ENCODE measurements at places on chromosomes 16 and 17.

GRCh38 chr17:33464669-33465280 lies 171.7 kb upstream of the ASIC2 start:
- DNase-seq: no peak

GRCh38 chr16:12197812-12198211 lies 221.3 kb downstream of the SNX29 start:
- DNase-seq: no peak

DNA sequence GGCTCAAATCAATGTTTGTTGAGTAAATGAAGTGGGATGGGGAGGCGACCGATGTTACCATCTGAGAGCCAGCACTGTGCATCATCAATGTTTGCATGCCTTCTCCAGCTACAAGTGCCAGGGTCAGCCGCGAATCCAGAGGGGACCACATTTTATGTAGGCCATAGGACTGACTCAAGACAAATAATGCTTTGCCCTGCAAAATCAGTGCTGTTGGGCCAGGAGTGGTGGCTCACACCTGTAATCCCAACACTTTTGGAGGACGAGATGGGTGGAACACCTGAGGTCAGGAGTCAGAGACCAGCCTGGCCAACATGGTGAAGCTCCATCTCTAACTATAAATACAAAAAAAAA lies 53.1 kb upstream of the WSB1 start:
- DNase-seq: peak; percentile 26

DNA sequence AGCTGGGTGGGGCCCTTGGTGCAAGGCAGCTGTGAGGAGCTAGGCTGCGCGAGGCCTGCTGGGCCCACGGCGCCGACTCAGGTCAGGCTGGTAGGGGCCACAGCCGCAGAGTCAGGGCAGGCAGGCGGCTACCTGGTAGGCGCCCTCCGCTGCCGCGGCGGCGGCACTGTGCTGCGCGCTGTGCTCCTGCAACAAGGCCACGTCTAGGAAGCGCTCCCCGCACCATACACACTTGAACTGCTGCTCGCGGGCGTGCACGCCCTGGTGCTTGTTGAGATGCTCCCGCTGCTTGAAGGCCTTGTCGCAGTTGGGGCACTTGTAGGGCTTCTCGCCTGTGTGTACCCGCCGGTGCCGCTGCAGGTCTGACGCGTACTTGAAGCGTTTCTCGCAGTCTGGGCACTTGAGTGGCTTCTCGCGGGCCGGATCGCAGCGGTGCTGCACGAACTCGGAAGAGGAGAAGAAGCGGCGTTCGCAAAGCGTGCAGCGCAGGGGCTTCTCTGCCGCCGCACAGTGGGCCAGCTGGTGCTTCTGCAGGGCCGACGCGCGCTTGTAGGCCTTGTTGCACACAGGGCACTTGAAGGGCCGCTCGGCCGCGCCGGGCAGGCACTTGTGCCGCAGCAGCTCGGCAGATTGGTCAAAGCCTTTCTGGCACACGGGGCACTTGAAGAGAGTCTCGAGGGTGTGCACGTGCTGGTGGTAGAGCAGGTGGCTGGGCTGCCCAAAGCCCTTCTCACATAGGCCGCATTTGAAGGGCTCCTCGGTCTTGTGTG lies 3.9 kb downstream of the ZNF319 start:
- DNase-seq: no peak

- no peak for DNase-seq
Measured at GRCh38 chr17:78000341-78000740, 41.8 kb downstream of the TNRC6C start.

DNA sequence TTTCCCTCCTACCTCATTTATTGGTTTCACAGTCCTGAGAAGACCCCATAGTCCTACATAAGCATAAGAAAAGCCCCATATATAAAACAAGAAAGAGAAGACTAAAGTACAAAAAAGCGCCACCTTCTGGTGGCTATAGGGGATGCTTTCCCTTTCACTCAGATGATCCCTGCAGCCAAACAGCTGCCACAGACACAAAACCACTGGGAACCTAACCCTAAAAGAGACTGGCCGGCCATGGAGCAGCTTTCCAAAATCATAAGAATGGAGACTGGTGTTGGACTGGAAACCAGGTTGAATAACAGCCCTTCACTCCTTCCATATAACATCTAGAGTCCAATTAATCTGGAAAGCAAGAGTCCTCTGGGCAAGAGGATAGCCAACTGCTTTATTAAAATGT lies 11.4 kb downstream of the DYNC1LI2 start:
- no peak for DNase-seq

DNA sequence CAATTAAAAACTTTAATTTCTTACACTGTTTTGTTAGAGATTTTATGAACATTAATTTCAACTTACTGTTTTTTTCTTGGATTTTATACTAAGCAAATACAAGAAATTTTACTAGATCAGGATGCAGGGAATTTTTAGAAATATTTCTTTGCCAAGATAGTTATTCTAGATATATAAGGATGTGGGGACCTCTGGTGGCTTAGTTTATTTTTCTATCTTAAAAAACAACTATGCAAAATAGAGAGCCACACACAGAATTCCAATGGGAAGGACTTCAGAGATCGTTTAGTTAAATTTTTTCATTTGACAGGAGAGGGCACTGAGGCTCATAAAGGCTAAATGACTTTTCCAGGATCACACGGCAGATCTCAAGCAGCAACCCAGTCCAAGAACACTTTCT lies 23.0 kb upstream of the CAPNS2 start:
- DNase-seq: no peak

GRCh38 chr17:66753126-66753920 lies 81.6 kb upstream of the CACNG5 start:
- DNase-seq: no peak

GRCh38 chr16:77132051-77132618 lies 58.9 kb upstream of the MON1B start:
- no peak for DNase-seq

DNA sequence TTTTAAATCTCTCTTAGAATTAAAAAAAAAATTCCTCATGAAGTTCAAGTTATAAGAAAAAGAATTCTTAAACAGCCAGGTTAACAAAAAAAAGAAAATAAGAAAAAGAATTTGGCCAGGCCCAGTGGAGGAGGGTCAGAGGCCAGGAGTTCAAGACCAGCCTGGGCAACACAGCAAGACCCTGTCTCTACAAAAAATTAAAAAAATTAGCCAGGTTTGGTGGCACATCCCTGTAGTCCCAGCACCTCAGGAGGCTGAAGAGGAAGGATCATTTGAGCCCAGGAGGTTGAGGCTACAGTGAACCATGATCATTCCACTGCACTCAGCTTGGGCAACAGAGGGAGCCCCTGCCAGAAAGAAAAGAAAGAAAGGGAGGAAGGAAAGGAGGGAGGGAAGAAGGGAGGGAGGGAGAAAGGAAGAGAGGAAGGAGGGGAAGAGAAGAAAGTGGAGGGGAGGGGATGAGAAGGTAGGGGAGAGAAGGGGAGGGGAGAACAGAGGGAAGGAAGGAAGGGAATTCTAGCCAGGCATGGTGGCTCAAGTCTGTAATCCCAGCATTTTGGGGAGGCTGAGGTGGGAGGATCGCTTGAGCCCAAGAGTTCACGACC lies 30.9 kb downstream of the COG1 start:
- DNase-seq: no peak

DNA sequence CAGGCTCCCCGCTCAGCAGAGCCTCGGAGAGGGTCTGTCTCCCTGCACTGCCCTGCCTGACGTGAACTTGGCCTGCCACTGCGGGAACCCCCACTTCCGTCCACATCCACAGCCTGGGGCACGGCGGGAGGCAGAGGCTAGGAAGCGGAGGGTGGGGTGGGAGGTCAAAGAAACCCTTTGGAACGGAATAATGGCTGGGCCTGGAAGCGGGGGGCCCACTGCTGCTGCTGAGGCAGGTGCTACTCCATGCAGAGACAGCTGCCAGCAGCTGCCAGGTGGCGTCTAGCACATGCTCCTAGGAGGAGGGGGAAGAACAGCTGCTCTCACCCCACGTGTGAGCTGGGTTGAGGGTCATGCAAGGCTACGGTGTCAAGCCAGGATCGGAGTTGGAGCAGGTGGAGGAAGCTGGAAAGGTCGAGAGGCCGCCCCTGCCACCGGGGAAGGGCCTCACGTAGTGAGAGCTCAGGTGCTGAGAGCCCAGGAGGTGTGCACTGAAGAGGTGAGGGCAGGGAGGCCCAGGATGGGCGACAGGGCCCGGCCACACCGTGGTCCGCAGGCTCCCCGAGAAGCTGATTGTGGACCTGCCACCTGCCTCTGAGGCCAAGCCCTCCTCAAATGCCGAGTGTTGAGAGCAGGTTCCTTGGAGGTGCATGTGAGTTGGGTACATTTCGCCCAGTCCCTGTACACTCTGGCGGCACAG lies 9.8 kb downstream of the FSCN2 start:
- DNase-seq: no peak

DNA sequence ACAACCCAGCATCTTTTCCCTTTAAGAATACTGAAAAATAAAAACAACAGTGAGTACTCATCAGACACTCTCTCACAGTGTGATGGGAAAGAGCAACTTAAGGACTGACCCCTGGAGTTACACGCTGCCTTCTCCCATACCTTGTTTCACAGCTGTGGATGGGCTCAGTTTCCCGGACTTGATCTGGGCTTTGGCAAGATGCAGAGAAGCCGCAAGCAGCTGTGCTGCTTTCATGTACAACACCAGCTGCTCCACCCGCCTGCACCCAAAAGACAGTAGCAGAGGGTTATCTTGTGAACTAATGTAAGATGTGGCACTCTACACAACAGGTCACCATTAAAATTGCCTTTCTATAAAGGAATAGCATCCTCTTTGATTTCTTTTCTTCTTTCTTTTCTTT lies 32.7 kb upstream of the ALDH3A1 start:
- no peak for DNase-seq

DNA sequence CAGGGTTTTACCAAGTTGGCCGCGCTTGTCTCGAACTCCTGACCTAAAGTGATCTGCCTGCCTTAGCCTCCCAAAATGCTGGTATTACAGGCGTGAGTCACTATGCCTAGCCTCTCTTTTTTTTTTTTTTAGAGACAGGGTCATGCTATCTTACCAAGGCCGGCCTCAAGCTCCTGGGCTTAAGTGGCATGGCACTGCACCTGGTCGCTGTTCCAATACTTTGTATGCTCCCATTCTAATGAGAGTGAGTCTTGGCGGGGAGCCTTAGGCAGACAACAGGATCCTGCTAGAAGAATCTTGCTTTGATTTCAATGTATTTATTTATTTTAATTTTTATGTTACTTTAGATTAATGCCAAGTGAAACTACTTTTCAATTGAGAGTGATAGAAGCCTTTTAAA lies 21.9 kb downstream of the TOM1L2 start:
- no peak for DNase-seq

GRCh38 chr16:29819506-29819905 lies 756 bp upstream of the MVP start:
- DNase-seq: no peak

GRCh38 chr17:8222630-8223355 lies 12.4 kb upstream of the AURKB start:
- peak; percentile 97 for DNase-seq
